ENCODE measurements at places on chromosomes 13 and 19. TPM values are rescaled to one million over a fixed set of nuclear protein-coding genes. Genes with fewer than 3 reads are reported as not detected.

DNA sequence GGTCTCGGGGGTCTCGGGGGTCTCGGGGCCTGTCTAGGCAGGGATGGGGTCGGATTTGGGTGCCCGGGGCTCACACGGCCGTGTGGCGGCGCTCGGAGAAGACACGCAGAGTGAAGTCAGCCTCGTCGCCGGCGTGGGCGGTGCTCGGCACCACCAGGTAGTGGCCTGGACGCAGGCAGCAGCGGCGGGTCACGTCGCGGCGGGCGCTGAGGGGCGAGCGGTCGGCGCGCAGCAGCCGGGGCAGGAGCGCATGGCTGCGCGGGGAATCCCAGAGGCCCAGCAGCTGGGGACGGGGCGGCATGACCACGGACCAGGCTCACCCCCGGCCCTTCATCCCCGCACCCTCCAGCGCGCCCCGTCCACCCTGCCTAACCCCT, 8.2 kb downstream of the CAPN12 start:
- no peak for DNase-seq

DNA sequence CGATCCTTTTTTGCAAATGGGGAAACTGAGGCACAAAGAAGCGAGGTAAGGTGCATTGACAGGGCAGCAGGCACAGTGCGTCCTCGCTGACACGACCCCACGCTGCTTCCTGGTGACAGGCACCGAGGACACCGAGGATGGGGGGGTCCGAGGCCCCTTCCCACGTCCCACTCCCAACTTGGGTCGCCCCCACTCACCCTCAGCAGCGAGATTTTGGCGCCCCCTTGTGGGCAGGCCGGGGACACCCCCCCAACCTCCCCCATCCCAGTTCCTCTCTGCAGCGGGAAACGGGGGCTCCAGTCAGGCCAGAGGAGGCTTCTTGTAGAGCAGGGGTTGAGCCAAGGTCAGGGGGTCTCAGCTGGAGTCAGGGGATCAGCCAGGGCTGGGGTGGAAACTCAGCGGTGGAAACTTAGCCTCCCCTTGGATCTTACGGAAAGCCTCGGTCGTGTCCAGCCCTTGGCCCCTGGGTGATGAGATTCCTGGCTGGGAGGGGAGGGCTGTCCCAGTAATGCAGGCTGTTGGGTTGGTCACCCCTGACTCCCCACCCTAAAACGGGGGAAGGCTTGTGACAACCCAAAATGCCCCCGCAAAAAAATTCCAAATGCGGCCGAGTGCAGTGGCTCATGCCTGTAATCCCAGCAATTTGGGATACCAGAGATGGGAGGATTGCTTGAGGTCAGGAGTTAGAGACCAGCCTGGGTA, 8.2 kb downstream of the SMIM24 start:
- DNase-seq = no peak

GRCh38 chr19:8224394-8225145, 15.4 kb downstream of the CERS4 start:
- no peak for DNase-seq

RFPL4AL1 gene
- polyA plus RNA-seq = not detected

C19orf67 gene
- 0.10 TPM for polyA plus RNA-seq

CEACAM7 gene
- polyA plus RNA-seq = not detected
